PC-3 (cell line): ENCODE measurements at places on chromosomes 7 and 10. TPM values are rescaled to one million over a fixed set of nuclear protein-coding genes. Genes with fewer than 3 reads are reported as not detected.
A peak's percentile ranks its signal among the peaks of the same experiment; 100 is the strongest.

GRCh38 chr10:121708728-121709674 lies 110.8 kb upstream of the FGFR2 start:
- H3K4me3 ChIP-seq: no peak overlapping the region
- DNase-seq: no peak
- H3K27ac ChIP-seq: no peak overlapping the region
- no peaks in the 10 kb centered on the region for H3K36me3 ChIP-seq
- peaks cover 50% of the 10 kb centered on the region for H3K27me3 ChIP-seq

- no peaks in the 10 kb centered on the region for H3K27me3 ChIP-seq
- H3K36me3 ChIP-seq: no peaks in the 10 kb centered on the region
- peaks cover 59% of the 10 kb centered on the region for H3K4me1 ChIP-seq
- peak overlapping the region; percentile 67 for H3K4me3 ChIP-seq
These were observed 10.7 kb downstream of the ESYT2 start for GRCh38 chr7:158818325-158819213.

DNA sequence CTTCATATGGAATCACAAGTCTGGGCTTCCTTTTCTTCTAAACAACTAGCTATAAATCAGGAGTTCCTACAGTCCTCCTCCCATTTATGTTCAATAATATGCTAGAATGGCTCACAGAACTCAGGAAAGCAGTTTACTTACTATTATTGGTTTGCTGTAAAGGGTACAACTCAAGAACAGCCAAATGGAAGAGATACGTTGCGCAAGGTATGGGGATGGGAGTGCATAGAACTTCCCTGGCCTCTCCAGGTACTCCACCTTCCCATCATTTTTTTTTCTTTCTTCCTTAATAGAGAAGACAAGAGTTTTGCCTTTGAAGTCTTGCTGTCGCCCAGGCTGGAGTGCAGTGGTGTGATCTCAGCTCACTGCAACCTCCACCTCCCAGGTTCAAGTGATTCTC lies 27.1 kb upstream of the SEMA4G start:
- no peaks in the 10 kb centered on the region for H3K4me1 ChIP-seq
- DNase-seq: no peak
- no peaks in the 10 kb centered on the region for H3K27me3 ChIP-seq
- peaks cover 32% of the 10 kb centered on the region for H3K36me3 ChIP-seq
- no peak overlapping the region for H3K27ac ChIP-seq
- H3K4me3 ChIP-seq: no peak overlapping the region

- DNase-seq: no peak
- H3K27ac ChIP-seq: no peak overlapping the region
- H3K4me3 ChIP-seq: no peak overlapping the region
- H3K4me1 ChIP-seq: no peaks in the 10 kb centered on the region
These were observed 58.4 kb downstream of the MGMT start for GRCh38 chr10:129525401-129525801.

- H3K27me3 ChIP-seq: no peaks in the 10 kb centered on the region
- no peak for DNase-seq
- no peak overlapping the region for H3K27ac ChIP-seq
These were observed 154.9 kb downstream of the ZMYND11 start for GRCh38 chr10:290026-290725.

DNA sequence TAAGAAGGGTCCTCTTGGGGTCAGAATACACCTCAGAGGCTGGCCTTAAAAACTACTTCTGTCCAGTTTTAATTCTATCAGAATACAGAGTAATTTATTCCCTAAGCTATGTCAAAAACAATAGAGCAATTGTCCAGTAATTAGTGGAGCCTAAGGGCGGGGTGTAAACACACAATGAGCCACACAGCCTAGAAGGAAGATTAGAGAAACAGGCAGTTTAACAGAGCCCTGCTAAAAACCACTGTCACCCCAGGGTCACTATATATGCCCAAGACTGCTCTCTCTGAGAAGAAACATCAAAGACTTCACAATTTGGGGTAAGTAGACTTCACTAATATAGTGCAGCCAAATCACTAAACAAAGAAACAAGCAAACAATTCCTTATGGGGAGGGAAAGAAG lies 27.2 kb upstream of the WNT2 start:
- no peaks in the 10 kb centered on the region for H3K36me3 ChIP-seq
- H3K4me1 ChIP-seq: no peaks in the 10 kb centered on the region
- H3K27ac ChIP-seq: no peak overlapping the region
- H3K4me3 ChIP-seq: no peak overlapping the region
- H3K27me3 ChIP-seq: peaks cover 54% of the 10 kb centered on the region

DNA sequence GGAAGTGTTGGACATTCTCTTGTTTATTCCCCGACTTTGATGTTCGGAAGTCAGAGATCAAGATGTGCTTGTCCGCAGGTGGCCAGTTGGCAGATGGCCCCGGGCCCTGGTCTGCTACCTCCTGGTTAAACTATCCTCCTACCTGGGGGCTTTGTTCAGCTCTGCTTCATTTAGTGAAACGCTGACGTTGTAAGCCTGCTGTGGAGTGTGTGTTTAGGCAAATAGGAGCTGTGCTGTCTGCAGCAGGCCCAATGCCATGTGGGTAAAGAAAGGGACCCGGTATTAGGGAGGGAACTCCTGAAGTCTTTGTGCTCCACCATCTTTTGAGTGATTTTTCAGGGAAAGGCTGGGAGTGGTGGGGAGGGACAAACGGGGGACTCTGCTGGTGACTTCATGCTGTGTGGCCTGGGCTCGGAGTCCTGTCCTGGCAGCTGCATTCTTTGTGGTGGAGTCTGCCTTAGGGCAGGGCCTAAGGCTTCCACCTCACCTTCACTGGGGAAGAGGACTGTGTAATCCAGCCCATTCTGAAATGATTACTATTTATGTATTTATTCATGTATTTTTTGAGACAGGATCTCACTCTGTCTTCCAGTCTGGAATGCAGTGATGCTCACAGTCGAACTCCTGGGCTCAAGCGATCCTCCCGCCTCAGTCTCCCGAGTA lies 171.1 kb upstream of the KLF6 start:
- no peaks in the 10 kb centered on the region for H3K27me3 ChIP-seq
- no peak overlapping the region for H3K4me3 ChIP-seq
- H3K27ac ChIP-seq: no peak overlapping the region
- DNase-seq: no peak

The HMX2 gene
- total RNA-seq: not detected in 2 replicates

The PON1 gene
- total RNA-seq: not detected in 2 replicates

The GNAT3 gene
- total RNA-seq: not detected in 2 replicates

The SPDYE9 gene
- total RNA-seq: not detected in 2 replicates
